Activated CD4-positive, alpha-beta memory T cell treated with anti-CD3 and anti-CD28 coated beads, Interleukin-2, amount 10 ng/mL, durations not matched to agents 7 days and 5 days (primary cell): ENCODE measurements at places on chromosomes 6 and 20. TPM values are rescaled to one million over a fixed set of nuclear protein-coding genes. Genes with fewer than 3 reads are reported as not detected.

MRPS18A gene
- 38.5 TPM for total RNA-seq

BPIFA1 gene
- not detected for total RNA-seq

VNN1 gene
- total RNA-seq = not detected

KCTD20 gene
- total RNA-seq = 63.6 TPM

MLN gene
- not detected for total RNA-seq

TP53RK gene
- total RNA-seq = 18.3 TPM

ENPP1 gene
- total RNA-seq = 0.53 TPM

ZNF165 gene
- total RNA-seq = 0.40 TPM

PDYN gene
- total RNA-seq = not detected

FOXA2 gene
- not detected for total RNA-seq

PREX1 gene
- total RNA-seq = 160 TPM

REM1 gene
- total RNA-seq = not detected

PEX7 gene
- 4.8 TPM for total RNA-seq

PROKR2 gene
- total RNA-seq = not detected
